ENCODE measurements at places on chromosomes 11 and 22.

DNA sequence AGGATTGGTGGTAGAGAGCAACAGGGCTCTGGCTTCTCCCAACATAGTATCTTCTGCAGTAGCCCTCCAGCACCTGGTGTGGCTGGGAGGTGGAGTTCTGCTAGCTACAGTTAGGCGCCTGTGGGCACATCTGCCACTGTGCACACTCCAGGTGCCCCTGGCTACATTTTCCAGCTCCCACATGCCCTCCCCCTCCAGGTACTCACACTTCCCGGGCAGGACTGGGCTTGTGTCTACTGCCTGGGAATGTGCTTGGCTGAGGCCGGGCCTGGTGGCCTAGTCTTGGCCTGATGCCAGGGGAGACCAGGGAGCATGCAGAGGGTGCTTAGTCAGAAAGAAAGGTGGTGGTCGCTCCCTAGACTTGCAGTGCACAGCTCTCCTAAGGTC lies 15.8 kb downstream of the PHLDB1 start:
- DNase-seq: no peak

DNA sequence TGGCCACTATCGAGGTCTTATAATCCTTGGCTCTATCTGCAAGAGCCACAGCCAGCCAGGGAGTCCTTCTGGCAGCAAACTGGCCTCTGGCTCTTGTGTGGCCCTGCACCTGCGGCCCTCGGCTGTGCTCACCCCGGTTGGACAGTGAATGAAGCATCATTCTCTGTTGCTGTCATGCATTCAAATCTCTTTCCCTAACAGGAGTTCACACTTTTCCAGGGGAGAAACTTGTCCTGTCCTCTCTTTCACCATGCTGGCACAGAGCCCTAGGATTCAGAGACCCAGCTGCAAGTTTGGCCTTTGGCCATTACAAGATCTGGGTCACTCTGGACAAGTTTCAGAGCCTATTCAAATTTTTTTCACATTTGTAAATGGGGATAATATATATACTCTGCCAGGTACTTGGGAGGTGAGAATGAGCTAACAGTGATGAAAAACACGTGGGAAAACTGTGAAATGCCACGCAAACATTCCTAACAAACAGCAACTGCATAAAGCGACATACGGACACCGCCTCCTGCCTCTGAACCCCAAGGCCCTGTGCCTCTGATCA lies 34.2 kb downstream of the TMEM184B start:
- no peak for DNase-seq

DNA sequence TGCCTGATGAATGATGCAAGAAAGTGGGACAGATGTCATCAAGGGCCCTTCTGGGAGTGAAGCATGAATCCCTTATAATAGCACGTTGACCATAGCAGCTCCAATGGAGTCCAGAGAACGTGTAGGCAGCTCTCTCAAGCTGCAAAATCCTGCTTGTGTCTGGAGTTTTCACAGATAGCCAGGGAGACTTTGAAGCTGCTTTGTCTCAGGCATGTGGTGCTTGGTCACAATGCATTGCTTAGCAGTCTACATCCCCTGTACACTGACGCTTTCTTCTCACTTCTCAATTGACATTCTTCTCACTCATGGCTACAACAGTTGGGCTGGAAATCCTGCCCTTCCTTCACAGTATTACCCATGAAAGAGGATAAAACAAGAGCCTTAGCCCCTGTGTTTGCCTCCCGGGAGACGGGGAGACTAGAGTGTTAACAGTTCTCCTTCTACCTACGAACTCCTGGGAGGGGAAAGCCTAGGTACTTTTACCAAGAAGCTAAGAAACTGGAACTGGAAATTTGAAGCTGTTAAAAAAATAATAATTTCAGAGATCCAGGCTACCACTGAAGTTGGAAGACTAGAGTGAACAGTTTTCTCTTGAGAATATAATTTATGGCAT lies 20.7 kb upstream of the MMP7 start:
- no peak for DNase-seq

- no peak for DNase-seq
Measured at GRCh38 chr11:2781408-2782274, 81.8 kb upstream of the KCNQ1OT1 start.

DNA sequence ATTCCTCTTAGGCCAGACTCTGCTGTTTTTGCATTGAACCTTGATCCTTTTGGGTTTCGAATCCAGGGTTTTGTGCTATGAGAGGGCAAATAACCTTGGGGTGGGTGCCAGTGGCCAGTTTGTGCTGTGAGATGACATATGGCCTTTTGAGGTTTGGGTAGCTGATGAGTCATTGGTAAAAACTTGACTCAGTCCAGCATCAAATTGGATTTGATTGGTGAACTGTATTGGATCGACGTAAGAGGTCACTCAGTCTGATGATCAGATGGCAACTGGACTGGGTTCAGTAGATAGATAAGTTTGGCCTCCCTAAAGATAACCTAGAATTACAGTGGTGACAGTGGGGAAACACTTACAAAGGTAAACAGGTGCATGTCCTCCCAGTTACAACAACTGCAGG lies 41.0 kb upstream of the XKR3 start:
- DNase-seq: no peak

GRCh38 chr11:108122166-108122628 lies 830 bp downstream of the ACAT1 start:
- no peak for DNase-seq

DNA sequence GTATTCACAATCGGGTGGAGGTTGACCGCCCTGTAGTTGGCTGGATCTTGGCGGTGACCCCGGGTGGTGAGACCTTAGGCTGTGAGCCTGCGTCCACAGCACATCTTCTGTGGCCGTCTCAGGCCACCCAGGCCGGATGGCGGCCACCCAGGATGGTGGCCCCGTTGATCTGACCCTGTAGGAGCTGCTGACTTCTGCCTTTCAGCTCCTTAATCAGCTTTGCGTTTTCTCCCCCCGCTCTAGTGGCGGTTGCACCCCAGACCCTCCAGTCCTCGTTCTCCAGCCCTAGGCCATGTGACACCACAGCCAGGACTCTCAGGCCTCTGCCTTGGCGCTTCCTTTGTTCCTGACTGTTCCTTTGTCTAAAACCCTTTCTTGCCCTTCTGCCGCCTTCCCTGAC lies 244.0 kb downstream of the TBC1D22A start:
- DNase-seq: no peak

DNA sequence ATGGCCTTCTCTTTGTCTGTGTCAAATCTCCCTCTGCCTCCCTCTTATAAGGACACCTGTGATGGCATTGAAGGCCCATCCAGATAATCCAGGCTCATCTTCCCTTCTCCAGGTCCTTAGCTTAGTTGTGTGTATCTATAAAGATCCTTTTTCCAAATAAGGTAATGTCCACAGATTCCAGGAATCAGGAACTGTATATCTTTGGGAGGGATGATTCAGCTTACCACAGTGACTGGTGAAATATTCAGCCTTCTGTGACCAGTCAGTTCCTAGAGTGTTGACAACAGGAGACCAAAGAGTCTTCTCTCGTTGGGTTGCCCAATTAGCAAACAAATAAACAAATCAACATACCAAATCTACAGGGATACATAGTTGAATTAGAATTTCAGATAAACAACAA lies 175.8 kb downstream of the MPPED1 start:
- DNase-seq: no peak

DNA sequence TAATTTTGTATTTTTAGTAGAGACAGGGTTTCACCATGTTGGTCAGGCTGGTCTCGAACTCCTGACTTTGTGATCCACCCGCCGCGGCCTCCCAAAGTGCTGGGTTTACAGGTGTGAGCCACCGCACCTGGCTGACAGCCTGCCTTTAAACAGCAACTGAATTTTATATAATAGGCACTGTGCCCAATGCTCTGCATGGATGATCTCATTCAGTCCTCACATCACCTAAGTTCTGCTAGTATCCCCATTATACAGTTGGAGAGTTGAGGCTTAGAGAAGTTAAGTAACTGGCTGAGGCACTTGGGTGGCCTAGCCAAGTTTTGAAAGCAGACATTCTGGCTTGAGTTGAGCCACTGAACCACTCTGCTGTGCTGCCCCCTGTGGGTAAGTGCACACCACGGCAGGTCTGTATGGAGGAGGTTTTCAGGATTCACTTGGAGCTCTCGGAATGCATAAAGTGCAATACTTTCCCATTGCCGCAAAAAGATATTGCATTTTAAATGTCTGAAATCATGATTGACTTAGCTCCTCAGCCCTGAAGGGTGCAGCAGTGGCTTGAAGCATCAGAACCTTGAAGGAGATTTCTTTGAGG lies 112.4 kb downstream of the LDLRAD3 start:
- DNase-seq: no peak

DNA sequence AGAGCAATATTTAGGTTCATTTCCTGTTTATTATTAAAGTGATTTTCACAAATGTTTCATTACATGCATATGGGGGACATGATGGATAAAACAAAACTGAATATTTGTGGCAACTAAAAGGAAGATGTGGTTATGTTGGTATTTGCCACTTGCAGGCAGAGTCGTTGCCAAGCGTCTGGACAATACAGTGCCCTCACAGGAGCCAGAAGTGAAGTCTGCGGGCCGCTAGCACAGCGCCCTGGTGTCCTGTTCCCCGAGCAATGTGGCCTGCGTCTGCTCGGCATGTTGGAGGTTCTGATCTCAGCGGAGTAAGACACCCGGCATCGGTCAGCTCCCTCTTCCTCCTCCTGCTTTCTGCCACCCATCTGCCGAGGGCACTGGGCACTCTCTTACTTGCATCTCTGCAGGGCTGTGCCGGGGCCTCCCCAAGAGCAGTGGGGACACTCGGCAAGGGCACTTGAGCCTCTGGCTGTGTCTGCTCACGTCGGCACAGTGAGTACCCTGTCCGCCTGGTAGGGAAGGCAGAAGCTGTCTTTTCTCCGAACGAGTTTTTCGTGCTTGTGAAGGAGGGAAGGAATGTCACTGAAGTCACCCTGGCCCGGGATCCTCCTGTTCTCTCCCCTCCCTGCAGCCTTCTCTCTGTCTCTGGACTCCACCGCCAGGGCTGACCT lies 10.5 kb upstream of the TTLL12 start:
- DNase-seq: no peak

- no peak for DNase-seq
Measured at GRCh38 chr11:2789791-2790567, 90.2 kb upstream of the KCNQ1OT1 start.

Measured in stimulated activated CD8-positive, alpha-beta memory T cell treated with anti-CD3 and anti-CD28 coated beads, Interleukin-7, amount 100 ng/mL, for 48 hours (primary cell).